Esophagus (tissue), 2 donors: ENCODE measurements at places on chromosomes 4 and X. TPM values are rescaled to one million over a fixed set of nuclear protein-coding genes. Genes with fewer than 3 reads are reported as not detected.

The GPR50 gene
- 0.09 TPM for polyA plus RNA-seq

The VSIG4 gene
- 4.0 TPM for polyA plus RNA-seq

The PRR32 gene
- not detected for polyA plus RNA-seq

The BTK gene
- polyA plus RNA-seq: 1.1 TPM

The GRK4 gene
- 1.7 TPM for polyA plus RNA-seq

The USP26 gene
- polyA plus RNA-seq: not detected

The RHOXF2B gene
- polyA plus RNA-seq: not detected

The ASB9 gene
- polyA plus RNA-seq: 0.65 TPM

The HTR2C gene
- polyA plus RNA-seq: not detected

The ZCCHC18 gene
- polyA plus RNA-seq: 0.51 TPM

The ADH1A gene
- not detected for polyA plus RNA-seq

The ZFP42 gene
- not detected for polyA plus RNA-seq

The ATP2B3 gene
- polyA plus RNA-seq: not detected

The PLK4 gene
- 4.0 TPM for polyA plus RNA-seq
